ENCODE measurements at places on chromosomes 12 and 14. TPM values are rescaled to one million over a fixed set of nuclear protein-coding genes. Genes with fewer than 3 reads are reported as not detected.

NGB gene
- total RNA-seq = not detected

DNA sequence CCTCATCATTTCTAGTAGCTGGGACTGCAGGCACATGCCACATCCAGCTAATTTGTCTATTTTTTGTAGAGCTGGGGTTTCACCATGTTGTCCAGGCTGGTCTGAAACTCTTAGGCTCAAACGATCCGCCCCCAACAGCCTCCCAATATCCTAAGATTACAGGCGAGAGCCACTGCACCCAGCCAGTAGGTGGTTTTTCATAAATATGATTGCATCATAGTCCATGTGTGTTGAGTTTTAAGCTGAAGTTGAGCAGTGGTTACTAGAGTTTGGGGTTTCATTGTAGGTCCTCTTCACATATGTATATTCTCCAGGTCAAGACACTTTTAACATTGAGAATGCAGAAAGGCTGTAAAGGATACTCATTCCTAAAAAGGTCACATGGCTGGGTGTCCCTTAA lies 13.1 kb upstream of the TNS2 start:
- H3K27me3 ChIP-seq = no peaks in the 10 kb centered on the region
- no peak overlapping the region for H3K4me3 ChIP-seq
- H3K4me1 ChIP-seq = peaks cover 15% of the 10 kb centered on the region
- no peak for DNase-seq

GRCh38 chr12:8628731-8629130 lies 16.1 kb upstream of the AICDA start:
- no peaks in the 10 kb centered on the region for H3K36me3 ChIP-seq
- no peak overlapping the region for H3K4me3 ChIP-seq
- no peak overlapping the region for H3K27ac ChIP-seq

DNA sequence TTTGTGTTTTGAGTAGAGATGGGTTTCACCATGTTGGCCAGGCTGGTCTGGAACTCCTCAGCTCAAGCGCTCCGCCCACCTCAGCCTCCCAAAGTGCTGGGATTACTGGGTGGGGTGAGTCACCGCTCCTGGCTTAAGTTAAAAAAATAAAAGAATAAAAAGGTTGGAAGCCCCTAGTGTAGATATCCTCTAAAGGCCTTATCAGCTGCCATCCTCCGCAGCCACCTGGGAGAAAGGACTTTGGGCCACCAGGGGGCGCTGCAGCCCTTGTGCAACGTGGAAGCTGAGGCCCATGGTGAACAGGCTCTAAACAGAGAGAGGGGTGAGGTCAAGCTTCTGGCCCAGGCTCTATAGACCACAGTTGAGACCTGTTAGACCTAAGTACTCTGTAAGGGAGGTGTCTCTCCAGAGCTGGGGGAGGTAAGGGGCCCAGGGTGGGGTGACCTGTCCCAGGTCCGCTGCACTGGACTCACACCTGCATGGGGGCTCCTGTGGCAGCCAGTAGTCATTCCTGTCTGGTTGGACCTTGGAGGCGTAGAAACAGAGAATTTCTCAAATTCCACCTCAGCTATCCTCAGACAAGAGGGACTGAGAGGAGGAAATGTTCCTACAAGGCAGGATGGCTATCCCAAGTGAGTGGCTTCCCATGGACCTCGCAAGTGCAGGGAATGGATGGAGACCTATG lies 14.0 kb upstream of the RACGAP1 start:
- no peaks in the 10 kb centered on the region for H3K27me3 ChIP-seq
- no peak overlapping the region for H3K27ac ChIP-seq
- no peaks in the 10 kb centered on the region for H3K4me1 ChIP-seq
- peak; percentile 80 for DNase-seq

- H3K36me3 ChIP-seq = no peaks in the 10 kb centered on the region
- no peaks in the 10 kb centered on the region for H3K27me3 ChIP-seq
- no peaks in the 10 kb centered on the region for H3K4me1 ChIP-seq
- no peak for DNase-seq
- H3K27ac ChIP-seq = no peak overlapping the region
- H3K4me3 ChIP-seq = no peak overlapping the region
Measured at GRCh38 chr12:101455685-101456084, 19.5 kb upstream of the SPIC start.

DNA sequence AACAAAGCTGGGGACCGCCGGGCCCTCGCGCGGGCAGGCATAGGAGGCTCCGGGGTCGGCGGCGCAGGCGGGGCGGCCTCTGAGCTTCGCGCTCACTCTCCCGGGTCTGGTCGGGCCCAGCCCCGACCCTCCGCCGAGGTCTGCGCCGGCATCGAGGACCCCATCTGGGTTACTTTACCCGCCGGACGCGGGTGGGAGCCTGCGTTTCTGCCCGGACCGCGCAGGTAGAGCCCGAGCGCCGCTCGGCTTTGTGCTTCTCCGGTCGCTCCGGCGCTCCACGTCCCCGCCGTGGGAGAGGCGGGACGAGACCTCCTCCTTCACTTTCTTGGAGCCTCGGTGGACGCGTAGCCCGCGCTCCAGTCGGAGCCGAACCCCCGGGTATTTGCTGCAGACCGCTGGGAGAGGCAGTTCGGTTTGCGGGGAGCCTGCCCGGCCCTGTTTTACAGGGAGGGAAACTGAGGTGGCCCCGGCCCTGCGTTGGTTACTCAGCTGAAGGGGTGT lies 63.2 kb downstream of the FBXL14 start:
- peak overlapping the region; percentile 38 for H3K4me3 ChIP-seq
- no peak for DNase-seq
- H3K36me3 ChIP-seq = no peaks in the 10 kb centered on the region
- H3K27me3 ChIP-seq = peaks cover 5% of the 10 kb centered on the region

- H3K4me1 ChIP-seq = peaks cover 12% of the 10 kb centered on the region
- no peaks in the 10 kb centered on the region for H3K27me3 ChIP-seq
- no peaks in the 10 kb centered on the region for H3K36me3 ChIP-seq
- peak overlapping the region; percentile 100 for H3K27ac ChIP-seq
Measured at GRCh38 chr12:111600205-111600642, 1.1 kb upstream of the ATXN2 start.

DNA sequence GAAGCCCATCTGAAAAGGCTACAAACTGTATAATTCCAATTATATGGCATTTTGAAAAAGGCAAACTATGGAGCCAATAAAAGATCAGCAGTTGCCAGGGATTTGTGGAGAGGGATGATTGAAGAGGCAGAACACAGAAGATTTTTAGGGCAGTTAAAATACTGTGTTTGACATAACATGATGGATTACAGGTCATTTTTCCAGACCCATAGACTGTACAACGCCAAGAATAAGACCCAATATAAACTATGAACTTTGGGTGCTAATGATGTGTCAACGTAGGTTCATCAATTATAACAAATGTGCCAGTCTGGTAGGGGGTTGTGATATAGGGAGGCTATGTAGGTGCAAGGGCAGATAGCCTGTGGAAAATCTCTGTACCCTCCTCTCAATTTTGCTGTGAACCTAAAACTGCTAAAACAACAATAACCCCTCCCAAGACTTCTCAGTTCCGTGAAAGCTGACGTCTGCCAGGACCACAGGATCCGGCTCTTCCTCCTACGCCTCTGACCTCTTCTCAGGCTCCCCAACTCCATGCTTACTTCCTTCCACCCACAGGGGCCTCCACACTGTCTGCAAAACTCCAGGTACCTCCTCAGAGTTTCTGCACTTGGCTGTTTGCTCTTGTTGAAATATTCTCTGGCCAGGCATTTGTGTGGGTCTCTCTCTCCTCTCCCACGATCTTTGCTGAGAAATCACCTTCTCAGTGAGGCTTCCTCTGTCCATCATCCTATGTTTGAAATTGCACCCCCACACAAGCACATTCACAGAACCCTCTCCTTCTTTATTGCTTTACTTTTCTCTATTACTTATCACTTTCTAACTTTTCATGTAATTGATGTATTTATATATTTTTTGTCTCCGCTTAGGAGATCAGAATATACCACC lies 131.4 kb downstream of the BBS10 start:
- H3K4me3 ChIP-seq = no peak overlapping the region
- H3K4me1 ChIP-seq = no peaks in the 10 kb centered on the region
- no peaks in the 10 kb centered on the region for H3K27me3 ChIP-seq
- H3K36me3 ChIP-seq = no peaks in the 10 kb centered on the region
- H3K27ac ChIP-seq = no peak overlapping the region

CYP46A1 gene
- total RNA-seq = 8.0 TPM

GRCh38 chr12:52019113-52019770 lies 12.5 kb downstream of the TAMALIN start:
- no peak overlapping the region for H3K27ac ChIP-seq
- no peaks in the 10 kb centered on the region for H3K27me3 ChIP-seq
- no peaks in the 10 kb centered on the region for H3K4me1 ChIP-seq
- peaks cover 10% of the 10 kb centered on the region for H3K36me3 ChIP-seq
- DNase-seq = no peak

OASL gene
- 0.79 TPM for total RNA-seq

DNA sequence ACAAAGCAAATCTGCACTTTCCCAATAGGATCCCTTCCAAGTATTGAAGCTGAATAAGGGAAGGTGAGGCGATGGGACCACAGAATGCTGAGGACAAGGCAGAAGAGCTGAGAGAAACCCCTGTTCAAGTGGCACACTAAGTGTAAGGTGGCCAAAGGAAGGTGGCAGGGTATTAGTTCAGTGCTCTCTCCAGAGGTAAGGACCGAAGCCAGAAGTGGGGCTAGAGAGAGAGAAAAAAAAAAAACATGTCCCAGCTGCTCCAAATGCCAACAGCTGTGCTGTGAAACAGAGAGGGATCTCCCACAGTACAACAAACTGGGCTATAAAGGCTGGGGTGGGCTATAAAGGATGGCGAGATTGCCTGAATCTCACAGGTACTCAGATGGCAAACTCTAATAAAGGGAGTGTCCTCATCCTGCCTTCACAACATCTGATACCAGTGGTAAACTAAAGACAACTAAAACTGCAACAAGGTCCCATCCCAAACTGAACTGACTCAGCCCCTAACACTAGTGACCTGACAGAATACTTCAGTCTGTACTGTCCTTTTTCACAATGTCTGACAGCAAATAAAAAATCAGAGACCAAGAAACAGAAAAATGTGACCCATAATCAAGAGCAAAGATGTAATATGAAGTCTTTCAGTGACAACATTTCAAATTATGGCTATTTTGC lies 47.9 kb downstream of the CDK17 start:
- no peaks in the 10 kb centered on the region for H3K36me3 ChIP-seq
- no peaks in the 10 kb centered on the region for H3K27me3 ChIP-seq
- H3K27ac ChIP-seq = no peak overlapping the region
- no peak overlapping the region for H3K4me3 ChIP-seq
- DNase-seq = no peak

LMNTD1 gene
- total RNA-seq = not detected

DNA sequence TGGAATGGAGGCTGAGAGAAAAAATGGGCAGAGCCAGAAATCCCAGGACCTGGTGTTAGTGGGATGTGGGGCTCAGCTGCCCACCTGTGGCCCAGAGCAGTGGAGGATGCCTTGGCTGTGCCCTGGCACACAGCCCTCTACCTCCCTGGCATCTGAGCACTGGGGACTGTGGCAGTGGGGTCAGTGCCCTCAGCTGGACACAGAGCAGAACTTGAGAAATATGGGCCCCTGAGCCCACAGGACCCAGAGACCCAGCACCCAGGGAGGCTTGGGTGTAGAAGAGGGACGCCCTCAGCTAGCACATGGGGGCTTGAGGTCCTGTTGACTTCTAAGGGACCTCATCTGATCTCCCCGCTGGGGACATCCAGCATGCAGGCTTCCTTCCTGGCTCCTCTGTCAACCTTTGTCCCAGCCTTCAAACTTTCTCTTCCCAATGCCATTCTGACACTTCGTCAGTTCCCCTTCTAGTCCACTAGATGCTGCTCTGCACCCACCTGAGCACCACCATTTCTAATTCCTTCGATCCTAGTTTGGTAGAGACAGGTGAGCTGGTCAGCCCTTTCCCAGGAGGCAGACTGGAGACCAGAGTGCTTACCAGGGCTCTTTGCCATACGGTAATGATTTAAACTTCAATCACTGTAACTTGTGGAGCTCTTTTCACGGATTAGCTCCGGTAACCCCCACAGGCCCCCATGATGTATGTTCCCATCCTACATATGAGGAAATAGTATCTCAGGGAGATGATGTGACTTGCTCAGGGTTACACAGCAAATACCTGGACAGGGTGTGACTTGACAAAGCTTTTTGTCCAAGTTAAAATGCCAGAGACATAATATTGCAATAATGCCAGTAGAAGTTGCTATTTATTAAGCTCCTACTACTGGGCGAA lies 143.7 kb downstream of the ASCL4 start:
- peaks cover 41% of the 10 kb centered on the region for H3K27me3 ChIP-seq
- no peak for DNase-seq
- H3K36me3 ChIP-seq = no peaks in the 10 kb centered on the region
- H3K27ac ChIP-seq = no peak overlapping the region

NANOG gene
- not detected for total RNA-seq

DNA sequence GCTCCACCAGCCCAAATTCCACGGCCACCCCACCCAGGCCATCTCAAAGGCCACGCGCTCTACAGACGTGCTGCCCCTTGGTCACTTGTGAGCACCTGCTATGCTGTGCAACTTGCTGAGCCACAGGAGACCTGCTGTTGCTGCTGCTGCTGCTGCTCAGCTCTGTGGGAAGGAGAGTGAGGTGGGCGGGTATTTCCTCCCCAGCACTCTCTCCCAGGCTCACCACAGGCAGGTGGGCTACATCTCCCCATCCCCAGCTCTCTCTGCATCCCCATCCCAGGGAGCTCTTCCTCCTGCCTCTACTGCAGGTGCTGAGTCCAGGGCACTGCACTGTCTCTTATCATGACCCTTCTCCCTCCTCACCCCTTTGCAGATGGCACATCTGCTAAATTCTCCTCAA lies 306.9 kb downstream of the BCL11B start:
- no peaks in the 10 kb centered on the region for H3K36me3 ChIP-seq
- peaks cover 9% of the 10 kb centered on the region for H3K27me3 ChIP-seq
- DNase-seq = no peak
- no peak overlapping the region for H3K27ac ChIP-seq
- H3K4me3 ChIP-seq = no peak overlapping the region

GRCh38 chr14:24639270-24639669 lies 5.3 kb upstream of the GZMB start:
- no peak for DNase-seq
- no peaks in the 10 kb centered on the region for H3K36me3 ChIP-seq
- H3K27me3 ChIP-seq = no peaks in the 10 kb centered on the region
- no peak overlapping the region for H3K4me3 ChIP-seq

DNA sequence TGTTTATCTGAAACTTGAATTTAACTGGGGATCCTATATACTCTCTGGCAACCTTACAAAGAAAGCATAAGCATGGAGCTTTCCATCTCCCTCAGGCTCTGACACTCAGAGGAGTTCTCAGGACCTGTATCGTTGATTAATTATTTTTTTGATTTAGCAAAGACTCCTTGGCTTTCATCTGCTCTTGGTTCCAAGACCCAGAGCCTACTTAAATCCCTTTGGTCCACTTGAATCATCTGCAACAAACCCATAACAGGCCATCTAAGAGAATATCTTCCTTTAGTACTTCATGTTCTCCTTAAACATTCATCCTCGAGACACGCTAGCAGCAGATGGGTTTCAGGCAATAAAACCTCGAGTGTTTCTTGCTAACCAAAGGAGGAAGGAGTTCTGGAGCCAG lies 85.4 kb downstream of the ZFP36L1 start:
- no peaks in the 10 kb centered on the region for H3K36me3 ChIP-seq
- peak overlapping the region; percentile 26 for H3K27ac ChIP-seq
- peaks cover 15% of the 10 kb centered on the region for H3K4me1 ChIP-seq
- no peaks in the 10 kb centered on the region for H3K27me3 ChIP-seq

- no peak overlapping the region for H3K4me3 ChIP-seq
- no peaks in the 10 kb centered on the region for H3K27me3 ChIP-seq
- H3K27ac ChIP-seq = no peak overlapping the region
- H3K4me1 ChIP-seq = no peaks in the 10 kb centered on the region
- no peak for DNase-seq
Measured at GRCh38 chr14:97838986-97839385, 1041.8 kb downstream of the VRK1 start.

PTPRO gene
- total RNA-seq = 0.69 TPM

FAM186B gene
- 0.32 TPM for total RNA-seq

MYL2 gene
- 9,599 TPM for total RNA-seq

Data from heart left ventricle (tissue), 16 donors.